Activated CD4-positive, alpha-beta memory T cell treated with anti-CD3 and anti-CD28 coated beads for 36 hours (primary cell): ENCODE measurements at places on chromosomes 13 and 19. TPM values are rescaled to one million over a fixed set of nuclear protein-coding genes. Genes with fewer than 3 reads are reported as not detected.

Gene ING1
- total RNA-seq: 18.7 TPM

Gene CBY2
- total RNA-seq: not detected

Gene ZNF154
- total RNA-seq: 0.48 TPM

Gene ADPRHL1
- 0.50 TPM for total RNA-seq

Gene RDH8
- total RNA-seq: not detected

Gene ALOX5AP
- total RNA-seq: 31.8 TPM

Gene FFAR3
- total RNA-seq: 1.1 TPM

Gene CAPN12
- total RNA-seq: 9.0 TPM

Gene POU4F1
- total RNA-seq: 0.07 TPM

DNA sequence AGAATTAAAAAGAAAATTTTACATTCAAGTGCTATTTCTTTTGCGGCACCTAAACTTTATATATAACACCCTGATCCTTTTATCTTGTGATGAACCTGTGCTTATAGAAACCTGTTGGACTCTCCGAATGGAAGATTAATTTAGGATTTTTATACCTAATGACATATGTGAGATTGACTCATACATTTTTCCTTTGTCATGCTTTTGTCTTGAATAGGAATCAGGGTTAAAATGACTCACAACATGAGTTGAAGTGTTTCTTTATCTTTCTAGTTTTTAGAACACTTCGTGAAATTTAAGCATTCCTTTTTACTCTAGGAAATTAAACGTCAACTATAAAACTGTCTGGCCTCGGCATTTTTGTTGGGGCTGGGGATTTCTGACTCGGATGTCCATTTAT lies 378.9 kb downstream of the PCDH20 start:
- no peak for DNase-seq

DNA sequence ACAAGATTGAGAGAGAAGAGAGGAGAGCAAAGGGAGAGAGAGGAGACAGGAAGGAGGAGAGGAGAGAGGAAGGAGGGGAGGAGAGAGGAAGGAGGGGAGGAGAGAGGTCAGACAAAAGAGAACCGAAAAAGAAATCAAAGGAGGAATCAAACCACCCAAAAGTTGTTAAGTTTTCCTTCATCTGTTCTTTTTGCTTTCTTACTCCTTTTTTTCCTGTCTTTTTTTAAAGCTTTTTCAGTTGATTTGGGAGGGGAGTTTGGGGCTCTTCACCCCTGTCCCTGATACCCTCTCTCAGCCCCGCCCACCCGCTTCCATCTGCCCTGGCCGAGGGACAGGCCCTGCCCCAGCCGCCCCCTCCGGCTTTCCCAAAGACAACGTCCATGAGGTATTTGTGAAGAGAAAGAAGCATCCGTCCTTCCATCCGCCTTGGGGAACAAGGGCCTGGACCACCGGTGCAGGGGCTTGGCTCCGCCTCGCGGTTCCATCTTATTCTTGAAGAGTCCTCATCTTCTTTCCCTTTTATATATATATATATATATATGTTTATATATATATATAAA lies 13.3 kb downstream of the ZNF574 start:
- no peak for DNase-seq

DNA sequence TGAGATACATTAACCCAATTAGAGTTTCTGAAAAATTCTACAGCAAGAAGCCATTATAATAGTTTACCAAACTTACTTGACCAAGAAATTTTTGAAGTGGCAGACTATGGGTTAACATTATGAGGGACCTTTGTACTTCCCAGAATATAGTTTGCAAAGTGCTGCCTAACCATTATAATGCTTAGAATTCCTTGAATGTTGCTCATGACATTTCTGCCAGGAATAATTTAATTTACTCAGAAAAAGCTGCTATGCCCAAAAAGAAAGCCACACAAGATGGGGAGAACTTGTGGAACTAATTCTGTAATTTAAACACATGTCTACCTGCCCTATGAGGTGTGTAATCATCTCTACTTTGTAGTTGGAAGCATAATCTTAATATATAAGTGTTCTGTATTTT lies 58.1 kb upstream of the MYCBP2 start:
- no peak for DNase-seq

GRCh38 chr13:36553491-36553890 lies 120.3 kb upstream of the SERTM1 start:
- DNase-seq: no peak

GRCh38 chr13:99415014-99415650 lies 86.1 kb upstream of the TM9SF2 start:
- no peak for DNase-seq

DNA sequence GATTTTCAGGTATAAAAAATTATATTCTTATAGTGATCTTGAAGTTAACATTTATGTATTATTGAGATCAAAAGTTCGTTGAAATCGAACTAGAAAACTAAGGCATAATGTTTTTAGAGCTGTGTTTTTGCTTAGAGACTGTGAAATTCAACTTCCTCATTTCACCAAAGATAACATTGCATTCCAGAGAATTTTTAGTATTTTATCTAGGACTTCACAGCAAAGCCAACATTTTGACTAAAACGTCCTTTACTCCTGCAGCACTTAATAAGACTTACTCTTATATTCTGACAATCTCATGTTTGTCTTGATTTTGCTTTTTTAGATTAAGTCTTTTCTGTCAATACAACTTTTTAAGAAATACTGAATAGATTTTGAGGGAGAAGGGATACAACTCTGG lies 4.7 kb downstream of the KCTD4 start:
- DNase-seq: no peak

- DNase-seq: no peak
Measured at GRCh38 chr13:48816700-48817099, 159.0 kb upstream of the FNDC3A start.

- peak; percentile 51 for DNase-seq
Measured at GRCh38 chr19:38693380-38694223, 46.2 kb downstream of the ACTN4 start.

- no peak for DNase-seq
Measured at GRCh38 chr13:90444232-90444631, 903.3 kb upstream of the MIR17HG start.

- no peak for DNase-seq
Measured at GRCh38 chr19:48348045-48348444, 15.7 kb downstream of the TMEM143 start.

DNA sequence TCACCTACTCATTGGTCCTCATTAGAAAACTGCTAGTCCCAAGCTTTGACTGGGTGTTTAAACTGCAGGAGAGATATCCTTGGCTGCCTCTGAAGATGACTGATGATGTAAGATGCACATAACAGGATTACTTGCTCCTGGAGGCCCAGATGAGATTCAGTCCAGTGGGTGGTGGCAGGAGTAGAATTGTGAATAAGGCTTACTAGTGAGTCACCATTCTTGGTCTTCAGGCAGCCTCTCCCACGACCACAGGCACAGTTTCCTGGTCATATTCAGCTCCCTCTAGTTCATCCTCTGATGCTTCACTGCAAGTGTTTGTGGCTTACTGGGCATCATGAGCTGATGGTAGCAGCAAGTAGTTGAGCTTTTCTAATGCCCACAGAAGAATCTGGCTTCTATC lies 12.1 kb downstream of the SERTM1 start:
- no peak for DNase-seq

DNA sequence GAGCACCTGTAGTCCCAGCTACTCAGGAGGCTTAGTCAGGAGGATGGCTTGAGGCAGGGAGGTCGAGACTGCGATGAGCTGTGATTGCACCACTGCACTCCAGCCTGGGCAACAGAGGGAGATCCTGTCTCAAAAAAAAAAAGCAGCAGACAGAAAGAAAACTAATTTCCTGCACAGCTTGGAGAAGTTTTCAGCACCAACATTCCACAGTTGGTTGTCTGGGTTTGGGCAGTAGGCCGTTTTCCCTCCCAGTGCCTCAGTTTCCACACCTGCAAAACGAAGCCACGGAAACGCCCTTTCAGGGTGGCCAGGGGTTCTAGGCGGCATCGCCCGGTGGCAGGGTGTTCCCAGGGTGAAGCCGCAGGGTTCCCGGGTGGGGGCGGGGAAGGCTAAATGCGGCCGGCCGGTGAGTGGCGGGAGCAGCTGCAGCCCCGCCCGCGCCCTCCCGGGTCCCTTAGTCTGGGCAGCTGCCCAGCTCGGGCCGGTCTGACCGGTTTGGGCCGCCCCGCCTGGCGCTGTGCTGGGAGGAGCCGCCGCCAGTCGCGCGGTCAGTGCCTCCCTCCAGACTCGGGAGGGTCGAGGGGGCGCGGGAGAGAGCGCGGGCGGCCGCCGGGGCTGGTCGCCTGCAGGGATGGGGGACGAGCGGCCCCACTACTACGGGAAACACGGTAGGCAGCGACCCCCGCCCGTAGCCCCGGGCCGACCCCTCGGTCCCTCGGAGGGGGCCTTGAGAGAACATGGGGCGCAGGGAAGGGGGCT lies at the start of gene SLC44A2:
TSS of gene SLC44A2 (plus strand) at position 551 of the 759 bp plus-strand sequence. CDS start at position 632, 81 bp downstream.
- no peak for DNase-seq

- no peak for DNase-seq
Measured at GRCh38 chr19:29628661-29629385, 22.7 kb downstream of the POP4 start.

DNA sequence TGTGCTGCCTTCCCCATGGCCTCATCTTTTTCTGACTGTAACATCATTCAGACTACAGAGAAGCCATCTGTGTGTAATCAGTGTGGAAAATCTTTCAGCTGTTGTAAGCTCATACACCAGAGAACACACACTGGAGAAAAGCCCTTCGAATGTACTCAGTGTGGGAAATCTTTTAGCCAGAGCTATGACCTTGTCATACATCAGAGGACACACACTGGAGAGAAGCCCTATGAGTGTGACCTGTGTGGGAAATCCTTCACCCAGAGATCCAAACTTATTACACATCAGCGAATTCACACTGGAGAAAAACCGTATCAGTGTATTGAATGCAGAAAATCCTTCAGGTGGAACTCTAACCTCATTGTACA lies 17.2 kb upstream of the ZNF8 start:
- DNase-seq: no peak

GRCh38 chr13:40094056-40094455 lies 438.6 kb downstream of the COG6 start:
- DNase-seq: no peak

DNA sequence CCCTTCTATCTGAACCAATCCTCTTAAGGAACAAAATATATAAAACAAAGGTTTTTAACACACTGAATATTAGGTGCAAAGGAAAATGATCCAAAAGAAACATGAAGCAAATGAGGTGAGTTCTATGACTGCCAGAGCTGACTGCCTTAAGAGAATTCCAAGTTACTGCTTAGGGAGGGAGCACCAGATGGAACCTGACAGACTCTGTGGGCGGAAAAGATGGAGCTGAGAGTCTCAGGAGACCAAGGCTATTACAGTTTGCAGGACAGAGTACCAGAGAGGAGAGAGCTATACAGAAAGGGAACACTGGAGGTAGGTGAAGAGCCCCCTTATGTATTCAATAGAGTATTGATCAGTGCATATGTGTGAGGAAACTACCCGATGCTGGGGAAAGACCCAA lies 87.2 kb downstream of the B3GLCT start:
- no peak for DNase-seq

- peak; percentile 28 for DNase-seq
Measured at GRCh38 chr19:16027528-16027927, 48.8 kb upstream of the TPM4 start.
